ENCODE measurements at places on chromosomes 6 and 20.

DNA sequence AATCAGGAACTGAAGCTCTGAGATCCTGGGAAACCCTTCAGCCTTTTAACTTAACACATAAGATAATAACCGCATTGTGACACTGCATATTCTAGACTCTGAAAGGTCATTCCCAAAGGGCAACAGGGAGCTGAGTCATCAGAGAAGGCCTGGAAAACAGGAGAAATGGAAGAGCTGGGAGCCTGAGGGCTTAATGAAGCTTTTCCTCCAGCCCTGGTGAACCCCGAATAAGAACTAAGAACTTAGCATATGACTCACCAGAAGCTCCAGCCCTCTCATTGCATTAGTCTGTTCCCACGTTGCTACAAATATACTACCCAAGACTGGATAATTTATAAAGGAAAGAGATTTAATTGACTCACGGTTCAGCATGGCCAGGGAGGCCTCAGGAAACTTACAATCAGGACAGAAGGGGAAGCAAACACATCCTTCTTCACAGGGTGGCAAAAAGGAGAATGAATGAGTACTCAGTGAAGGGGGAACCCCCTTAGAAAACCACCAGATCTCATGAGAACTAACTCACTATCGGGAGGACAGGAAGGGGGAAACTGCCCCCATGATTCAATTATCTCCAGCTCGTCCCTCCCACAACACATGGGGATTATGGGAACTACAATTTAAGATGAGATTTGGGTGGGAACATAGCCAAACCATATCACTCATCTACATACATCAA, 648.5 kb downstream of the TFAP2A start:
- H3K27ac ChIP-seq = no peak overlapping the region
- H3K27me3 ChIP-seq = no peaks in the 10 kb centered on the region
- H3K36me3 ChIP-seq = no peaks in the 10 kb centered on the region

- H3K4me3 ChIP-seq = no peak overlapping the region
- H3K27ac ChIP-seq = no peak overlapping the region
- H3K36me3 ChIP-seq = peaks cover 55% of the 10 kb centered on the region
- no peaks in the 10 kb centered on the region for H3K27me3 ChIP-seq
- H3K4me1 ChIP-seq = peaks cover 14% of the 10 kb centered on the region
- DNase-seq = no peak
These were observed 9.0 kb downstream of the SFT2D1 start for GRCh38 chr6:166333172-166333995.

GRCh38 chr6:126531840-126532239, 191.9 kb downstream of the CENPW start:
- no peak for DNase-seq
- H3K4me3 ChIP-seq = no peak overlapping the region
- H3K27ac ChIP-seq = no peak overlapping the region
- H3K27me3 ChIP-seq = no peaks in the 10 kb centered on the region
- H3K36me3 ChIP-seq = no peaks in the 10 kb centered on the region

- no peak for DNase-seq
- H3K27ac ChIP-seq = no peak overlapping the region
- H3K27me3 ChIP-seq = peaks cover 24% of the 10 kb centered on the region
- H3K4me1 ChIP-seq = no peaks in the 10 kb centered on the region
These were observed 17.6 kb downstream of the GABRR1 start for GRCh38 chr6:89199579-89199978.

DNA sequence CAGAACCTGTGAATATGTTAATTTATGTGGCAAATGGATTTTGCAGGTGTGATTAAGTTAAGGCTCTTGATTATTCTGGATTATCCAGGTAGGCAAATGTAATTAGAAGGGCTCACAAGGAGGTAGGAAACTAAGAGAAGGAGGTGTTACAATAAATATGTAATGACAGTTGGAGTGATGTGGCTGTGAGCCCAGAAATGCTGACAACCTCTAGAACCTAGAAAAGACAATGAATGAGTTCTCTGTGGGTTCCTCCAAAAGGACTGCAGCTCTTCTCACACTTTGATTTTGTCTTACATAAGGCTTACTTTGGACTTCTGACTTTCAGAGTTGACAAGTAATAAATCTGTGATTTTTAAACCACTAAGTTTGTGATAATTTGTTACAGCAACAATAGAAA, 406.6 kb upstream of the EPHA7 start:
- no peak overlapping the region for H3K4me3 ChIP-seq
- no peaks in the 10 kb centered on the region for H3K4me1 ChIP-seq
- DNase-seq = no peak
- H3K36me3 ChIP-seq = no peaks in the 10 kb centered on the region
- no peaks in the 10 kb centered on the region for H3K27me3 ChIP-seq

- H3K36me3 ChIP-seq = no peaks in the 10 kb centered on the region
- no peak overlapping the region for H3K27ac ChIP-seq
- H3K4me1 ChIP-seq = no peaks in the 10 kb centered on the region
- H3K4me3 ChIP-seq = no peak overlapping the region
These were observed 30.4 kb upstream of the PNRC1 start for GRCh38 chr6:89050155-89050554.

DNA sequence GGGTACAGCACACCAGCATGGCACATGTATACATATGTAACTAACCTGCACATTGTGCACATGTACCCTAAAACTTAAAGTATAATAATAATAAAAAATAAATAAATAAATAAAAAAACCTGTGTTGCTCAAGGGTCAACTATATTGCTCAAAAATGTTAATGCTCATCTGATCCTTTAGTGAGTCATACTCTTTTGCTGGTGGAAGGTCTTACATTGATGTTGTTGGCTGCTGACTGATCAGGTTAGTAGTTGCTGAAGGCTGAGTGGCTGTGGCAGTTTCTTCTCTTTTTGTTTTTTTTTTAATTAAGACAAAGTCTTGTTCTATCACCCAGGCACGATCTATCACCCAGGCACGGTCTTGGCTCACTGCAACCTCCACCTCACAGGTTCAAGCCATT, 29.6 kb upstream of the SMIM26 start:
- H3K27ac ChIP-seq = no peak overlapping the region
- H3K36me3 ChIP-seq = peaks cover 40% of the 10 kb centered on the region
- H3K4me1 ChIP-seq = no peaks in the 10 kb centered on the region

- no peak for DNase-seq
- no peaks in the 10 kb centered on the region for H3K36me3 ChIP-seq
- H3K4me1 ChIP-seq = no peaks in the 10 kb centered on the region
- peaks cover 10% of the 10 kb centered on the region for H3K27me3 ChIP-seq
- H3K4me3 ChIP-seq = no peak overlapping the region
- no peak overlapping the region for H3K27ac ChIP-seq
These were observed 215.1 kb downstream of the DLL1 start for GRCh38 chr6:170075659-170076223.

GRCh38 chr6:139649732-139650131, 275.3 kb upstream of the CITED2 start:
- no peaks in the 10 kb centered on the region for H3K27me3 ChIP-seq
- DNase-seq = no peak
- H3K4me3 ChIP-seq = no peak overlapping the region
- H3K27ac ChIP-seq = peak overlapping the region; percentile 9
- no peaks in the 10 kb centered on the region for H3K36me3 ChIP-seq
- peaks cover 20% of the 10 kb centered on the region for H3K4me1 ChIP-seq

GRCh38 chr20:59318803-59319202, 18.4 kb downstream of the EDN3 start:
- no peaks in the 10 kb centered on the region for H3K36me3 ChIP-seq
- no peaks in the 10 kb centered on the region for H3K4me1 ChIP-seq
- H3K4me3 ChIP-seq = no peak overlapping the region
- no peak overlapping the region for H3K27ac ChIP-seq
- H3K27me3 ChIP-seq = peaks cover 34% of the 10 kb centered on the region

DNA sequence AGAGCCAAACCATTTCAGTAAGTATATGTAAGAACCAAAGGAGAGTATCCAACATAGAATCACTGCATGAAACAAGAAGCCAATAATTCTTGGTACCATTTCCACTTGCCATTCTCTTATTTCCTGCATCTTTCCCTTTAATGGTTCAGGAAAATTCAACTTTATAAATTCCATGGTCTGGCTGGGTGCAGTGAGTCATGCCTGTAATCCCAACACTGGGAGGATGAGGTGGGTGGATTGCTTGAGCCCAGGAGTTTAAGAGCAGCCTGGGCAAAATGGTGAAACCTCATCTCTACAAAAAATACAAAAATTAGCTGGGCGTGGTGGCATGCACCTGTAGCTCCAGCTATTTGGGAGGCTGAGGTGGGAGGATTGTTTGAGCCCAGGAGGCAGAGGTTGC, 21.2 kb downstream of the NHLRC1 start:
- no peak overlapping the region for H3K4me3 ChIP-seq
- H3K4me1 ChIP-seq = no peaks in the 10 kb centered on the region
- H3K36me3 ChIP-seq = no peaks in the 10 kb centered on the region

- no peaks in the 10 kb centered on the region for H3K27me3 ChIP-seq
- DNase-seq = no peak
- no peak overlapping the region for H3K4me3 ChIP-seq
- peaks cover 88% of the 10 kb centered on the region for H3K36me3 ChIP-seq
These were observed 63.5 kb downstream of the MAN1A1 start for GRCh38 chr6:119285908-119286625.

All from K562 (cell line).